ENCODE measurements at places on chromosomes 6 and 20. TPM values are rescaled to one million over a fixed set of nuclear protein-coding genes. Genes with fewer than 3 reads are reported as not detected.

The COX7A2 gene
- total RNA-seq: 643 TPM

The DCDC2 gene
- not detected for total RNA-seq

The SYNCRIP gene
- total RNA-seq: 47.7 TPM

The LINC00237 gene
- total RNA-seq: not detected

The ID1 gene
- total RNA-seq: 944 TPM

The SFTA2 gene
- total RNA-seq: not detected

The TP53TG5 gene
- not detected for total RNA-seq

The XRN2 gene
- 72.2 TPM for total RNA-seq

The TPD52L1 gene
- total RNA-seq: 73.5 TPM

The LY6G6C gene
- total RNA-seq: not detected

The CTCFL gene
- not detected for total RNA-seq

The NTSR1 gene
- not detected for total RNA-seq

The UST gene
- 30.8 TPM for total RNA-seq
